ENCODE measurements at places on chromosomes 4 and X.

DNA sequence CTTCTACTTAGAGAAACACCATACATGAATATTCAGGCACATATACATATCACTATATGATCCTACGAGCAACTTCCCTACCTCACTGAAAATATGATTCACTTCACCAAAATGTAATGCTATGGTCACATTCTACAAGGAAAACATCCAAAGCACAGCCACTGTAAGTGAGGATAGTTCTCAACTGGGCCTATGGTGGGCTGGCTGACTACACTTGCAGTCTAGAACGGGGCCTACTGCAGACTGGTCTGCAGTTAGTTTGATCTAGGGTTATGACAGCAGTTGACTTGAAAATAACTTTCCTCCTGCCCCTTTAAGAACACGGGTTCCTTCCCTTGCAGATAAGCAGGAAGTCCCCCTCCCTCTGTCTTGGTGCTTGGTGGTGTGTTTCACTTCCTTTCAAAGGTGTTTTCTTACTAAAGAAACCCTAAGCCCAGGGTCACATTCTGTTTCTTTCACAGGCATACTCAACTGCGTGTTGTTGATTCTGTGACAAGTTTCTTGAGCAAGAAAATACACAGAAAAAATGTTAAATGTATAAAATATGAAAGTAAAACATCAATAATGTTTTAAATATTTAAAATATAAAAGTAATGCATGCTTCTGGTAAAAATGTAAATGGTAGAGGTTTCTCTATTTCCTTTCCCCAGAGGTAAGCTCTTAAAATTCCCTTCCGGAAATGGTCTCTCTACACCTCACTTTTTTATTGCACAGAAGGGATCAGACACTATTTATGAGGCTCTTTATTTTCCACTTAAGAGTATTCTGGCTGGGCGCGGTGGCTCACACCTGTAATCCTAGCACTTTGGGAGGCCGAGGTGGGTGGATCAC is 18.0 kb upstream of the TMSB4X start:
- no peak for DNase-seq

DNA sequence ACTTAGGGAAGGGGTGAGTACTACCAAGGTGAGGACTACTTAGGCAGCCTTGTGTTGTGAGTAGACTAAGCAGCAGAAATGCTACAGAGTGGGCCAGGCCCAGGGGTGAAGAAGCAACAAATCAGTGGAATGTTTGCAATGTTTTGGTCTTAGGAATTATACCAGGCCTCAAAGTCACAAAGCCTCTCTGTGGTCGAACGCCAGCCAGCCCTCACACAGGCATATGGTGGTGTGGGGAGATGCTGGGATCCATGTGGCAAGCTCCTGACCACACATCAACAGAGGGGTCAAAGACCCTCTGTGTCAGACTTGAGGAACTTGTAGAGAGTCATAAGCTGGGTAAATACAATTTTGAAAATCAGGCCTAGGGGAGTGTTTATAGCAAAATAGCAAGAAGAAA is 153.8 kb upstream of the KLF3 start:
- DNase-seq: no peak

GRCh38 chr4:146590801-146591200 is 47.9 kb upstream of the POU4F2 start:
- no peak for DNase-seq

DNA sequence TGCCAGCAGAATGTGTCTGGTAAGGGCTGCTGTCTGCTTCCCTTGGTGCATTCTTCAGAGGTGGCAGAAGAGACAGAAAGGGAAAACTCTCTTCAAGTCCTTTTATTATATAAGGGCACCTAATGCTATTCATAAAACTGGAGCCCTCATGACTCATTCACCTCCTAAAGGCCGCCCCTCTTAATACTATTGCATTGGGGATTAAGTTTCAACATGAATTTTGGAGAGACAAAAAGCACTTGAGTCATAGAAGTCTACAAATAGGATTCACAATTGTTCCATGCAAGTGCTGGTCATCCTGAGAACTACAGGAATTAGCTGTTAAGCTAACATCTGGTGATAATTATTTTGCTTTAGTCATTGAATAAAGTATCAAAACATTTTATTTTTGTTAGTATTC is 349.5 kb downstream of the HS3ST1 start:
- DNase-seq: peak; percentile 11

DNA sequence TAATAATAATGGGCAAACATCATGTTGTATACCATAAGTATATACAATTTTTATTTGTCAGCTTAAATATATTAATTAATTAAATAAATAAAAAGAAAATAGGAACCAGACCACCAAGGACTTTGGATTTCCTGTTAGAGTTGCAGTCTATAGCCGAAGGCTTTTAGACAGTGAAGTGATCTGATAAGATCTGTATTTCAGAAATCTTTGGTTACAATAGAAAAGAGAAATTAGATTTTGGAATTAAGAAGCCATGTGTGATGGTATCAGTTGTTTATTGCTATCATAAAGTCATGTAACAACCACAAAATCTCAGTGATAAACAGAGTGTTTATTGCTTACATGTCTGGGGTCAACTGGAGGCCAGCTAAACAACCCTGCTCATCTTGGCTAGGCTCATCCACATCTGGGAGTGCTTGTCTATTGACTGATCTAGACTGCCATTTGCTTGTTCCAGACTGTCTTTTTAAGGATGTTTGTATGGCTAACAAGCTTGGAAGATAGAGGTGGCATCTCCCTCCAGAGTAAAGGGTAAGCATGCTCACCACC is 142.1 kb upstream of the USP9X start:
- DNase-seq: no peak

DNA sequence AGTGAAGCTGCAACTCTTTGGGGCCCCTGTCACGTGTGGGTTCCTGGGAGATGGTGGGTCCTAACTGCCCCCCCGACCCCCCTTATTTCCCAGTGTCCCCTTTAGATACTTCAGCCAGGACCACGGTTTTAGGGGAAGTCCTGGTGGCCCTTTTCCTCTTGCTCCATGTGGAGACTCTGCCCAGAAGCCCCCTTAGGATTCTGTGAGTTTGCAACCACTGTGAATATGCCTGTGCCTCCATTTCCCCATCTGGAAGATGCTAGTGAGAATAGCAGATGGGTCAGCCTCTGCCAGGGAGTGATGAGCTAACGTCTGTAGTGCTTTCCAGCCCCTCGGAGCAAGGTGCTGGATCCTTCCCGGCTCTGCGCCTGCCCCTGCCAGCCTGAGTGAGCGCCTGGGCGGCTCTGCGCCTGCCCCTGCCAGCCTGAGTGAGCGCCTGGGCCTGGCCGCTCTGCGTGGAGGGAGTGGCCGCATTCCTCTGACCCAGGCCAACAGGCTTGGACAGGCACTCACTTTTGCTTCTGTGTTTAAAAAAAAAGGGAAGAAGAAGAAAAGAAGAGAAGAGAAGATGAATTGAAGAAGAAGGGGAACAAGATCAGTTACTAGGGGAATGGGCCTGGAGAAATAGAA is 6.7 kb upstream of the CITED1 start:
- DNase-seq: no peak

GRCh38 chrX:86809651-86810050 is 661.4 kb downstream of the DACH2 start:
- no peak for DNase-seq

GRCh38 chr4:137531986-137532868 is at the start of gene PCDH18:
PCDH18 (minus strand) TSS chr4:137532494; CDS start chr4:137532088, 406 bp downstream.
- peak; percentile 20 for DNase-seq

GRCh38 chr4:100060765-100061416 is 110.8 kb upstream of the H2AZ1 start:
- no peak for DNase-seq

DNA sequence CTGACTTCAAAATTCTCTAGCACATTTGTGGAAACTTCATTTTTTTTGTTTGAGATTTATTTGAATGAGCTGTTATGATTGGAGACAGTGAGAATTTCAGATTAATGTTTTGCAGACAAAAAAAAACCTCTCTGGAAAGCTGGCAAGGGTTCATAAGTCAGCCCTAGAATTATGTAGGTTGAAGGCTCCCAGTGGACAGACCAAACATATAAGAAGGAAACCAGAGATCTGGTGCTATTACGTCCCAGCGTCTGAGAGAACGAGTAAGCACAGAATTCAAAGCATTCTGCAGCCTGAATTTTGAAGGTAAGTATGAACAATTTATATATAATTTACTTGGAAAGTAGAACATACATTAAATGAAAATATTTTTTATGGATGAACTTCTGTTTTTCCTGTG is at the start of gene AGTR2:
Gene AGTR2 (plus strand): TSS at position 234 of the 400 bp plus-strand sequence. CDS start 1,537 bp downstream, outside the sequence.
- no peak for DNase-seq

GRCh38 chr4:47621181-47621580 is 136.1 kb downstream of the ATP10D start:
- DNase-seq: no peak

DNA sequence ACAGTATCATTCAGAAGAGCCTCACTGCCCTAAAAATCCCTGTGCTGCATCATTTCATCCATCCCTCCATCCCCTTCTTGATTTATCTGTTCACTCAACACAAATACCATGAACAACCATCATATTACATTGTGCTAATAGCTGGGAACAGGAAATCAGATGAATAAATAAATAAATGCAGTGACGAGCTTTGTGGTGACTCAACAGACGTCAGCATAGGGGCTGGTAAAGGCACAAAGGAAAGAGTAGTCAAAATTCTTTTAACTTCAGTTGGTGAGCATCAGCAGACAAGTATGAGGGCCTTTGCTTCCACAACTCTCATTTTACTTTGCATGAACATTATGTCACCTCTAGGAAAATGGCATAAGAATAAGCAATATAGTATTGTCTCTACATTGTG is 65.5 kb downstream of the EDNRA start:
- no peak for DNase-seq

GRCh38 chrX:43000121-43000520 is 222.2 kb upstream of the PPP1R2C start:
- no peak for DNase-seq

GRCh38 chrX:1392376-1393068 is 609 bp upstream of the SLC25A6 start:
- no peak for DNase-seq

- DNase-seq: no peak
Observed at GRCh38 chr4:182705389-182705788, 211.8 kb downstream of the DCTD start.

Data from NCI-H510A treated with DMSO at 0.1 percent for 48 hours (cell line).